ENCODE measurements at places on chromosomes 5 and 9.

DNA sequence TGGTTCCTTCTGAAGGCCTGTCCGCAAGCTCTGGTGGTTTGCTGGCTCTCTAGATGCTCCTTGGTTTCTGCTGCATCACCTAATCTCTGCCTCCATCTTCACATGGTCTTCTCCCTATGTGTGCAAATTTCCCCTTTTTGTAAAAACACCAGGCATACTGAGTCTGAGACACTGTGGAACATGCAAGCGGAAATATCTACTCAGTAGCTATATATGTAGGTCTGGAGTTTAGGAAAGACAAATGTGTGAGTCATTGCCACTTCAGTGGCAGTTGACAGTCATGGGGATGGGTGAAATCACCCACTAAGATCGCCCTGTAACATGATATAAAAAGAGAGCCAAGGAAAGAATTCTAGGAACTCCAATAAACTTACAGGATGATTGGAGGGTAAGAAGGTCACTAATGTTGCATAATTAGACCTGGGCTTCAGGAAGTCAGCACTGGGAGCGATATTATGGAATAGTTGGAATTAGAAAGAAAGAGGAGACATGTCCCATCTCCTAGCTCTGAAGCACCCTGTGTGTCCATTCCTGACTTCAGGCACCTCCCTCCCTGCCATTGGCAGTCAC lies 22.7 kb upstream of the UBLCP1 start:
- no peaks in the 10 kb centered on the region for H3K4me1 ChIP-seq
- H3K27ac ChIP-seq, result no peak overlapping the region
- no peaks in the 10 kb centered on the region for H3K27me3 ChIP-seq
- H3K4me3 ChIP-seq, result no peak overlapping the region

- H3K27ac ChIP-seq, result peak overlapping the region; percentile 19
- H3K4me1 ChIP-seq, result peaks cover 7% of the 10 kb centered on the region
- H3K4me3 ChIP-seq, result no peak overlapping the region
These were observed 47.1 kb upstream of the CTSL start for GRCh38 chr9:87678650-87679355.

DNA sequence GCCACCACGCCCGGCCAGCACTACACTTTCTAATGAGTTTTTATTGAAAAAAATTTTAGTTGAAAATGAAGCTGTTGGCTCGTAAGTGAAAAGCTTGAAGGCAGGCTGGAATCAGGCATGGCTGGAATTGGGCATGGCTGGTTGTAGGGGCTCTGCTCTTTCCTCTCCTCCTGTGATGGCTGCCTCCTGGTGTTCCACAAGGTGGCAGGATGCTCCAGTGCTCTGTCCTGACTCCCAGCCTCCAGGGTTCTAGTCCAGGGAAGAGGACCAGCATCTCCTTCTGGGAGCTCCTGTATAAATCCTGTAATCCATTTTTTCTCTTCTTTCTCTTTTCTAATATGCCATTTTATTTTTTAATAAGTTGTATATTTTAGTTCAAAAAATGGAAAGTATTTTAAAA lies 57.2 kb upstream of the DHFR start:
- no peaks in the 10 kb centered on the region for H3K27me3 ChIP-seq
- peak; percentile 72 for DNase-seq
- H3K4me3 ChIP-seq, result no peak overlapping the region

GRCh38 chr9:99962680-99963261 lies 56.3 kb downstream of the STX17 start:
- DNase-seq, result no peak
- H3K4me1 ChIP-seq, result no peaks in the 10 kb centered on the region
- H3K27ac ChIP-seq, result no peak overlapping the region
- H3K27me3 ChIP-seq, result no peaks in the 10 kb centered on the region
- H3K4me3 ChIP-seq, result no peak overlapping the region

DNA sequence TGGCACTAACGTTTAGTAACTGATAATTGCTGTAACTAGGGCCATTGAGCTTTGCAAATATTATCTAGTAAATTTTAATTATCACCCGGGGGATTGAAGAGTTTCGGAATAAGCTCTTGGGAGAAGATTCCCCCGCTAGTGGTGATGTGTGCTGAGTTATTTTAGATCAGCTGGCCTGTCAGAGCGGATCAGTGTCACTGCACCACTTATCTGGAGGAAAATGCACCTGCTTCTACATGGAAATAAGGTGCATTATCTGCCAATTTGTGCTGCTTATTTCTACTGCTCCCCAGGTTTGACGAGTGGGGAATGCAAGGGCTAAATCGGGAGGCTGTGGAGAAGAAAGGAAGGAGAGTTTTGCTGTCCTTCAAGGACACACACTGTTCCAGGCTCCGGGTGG lies 518.6 kb downstream of the TLE4 start:
- H3K4me1 ChIP-seq, result no peaks in the 10 kb centered on the region
- DNase-seq, result no peak
- peaks cover 3% of the 10 kb centered on the region for H3K27me3 ChIP-seq

DNA sequence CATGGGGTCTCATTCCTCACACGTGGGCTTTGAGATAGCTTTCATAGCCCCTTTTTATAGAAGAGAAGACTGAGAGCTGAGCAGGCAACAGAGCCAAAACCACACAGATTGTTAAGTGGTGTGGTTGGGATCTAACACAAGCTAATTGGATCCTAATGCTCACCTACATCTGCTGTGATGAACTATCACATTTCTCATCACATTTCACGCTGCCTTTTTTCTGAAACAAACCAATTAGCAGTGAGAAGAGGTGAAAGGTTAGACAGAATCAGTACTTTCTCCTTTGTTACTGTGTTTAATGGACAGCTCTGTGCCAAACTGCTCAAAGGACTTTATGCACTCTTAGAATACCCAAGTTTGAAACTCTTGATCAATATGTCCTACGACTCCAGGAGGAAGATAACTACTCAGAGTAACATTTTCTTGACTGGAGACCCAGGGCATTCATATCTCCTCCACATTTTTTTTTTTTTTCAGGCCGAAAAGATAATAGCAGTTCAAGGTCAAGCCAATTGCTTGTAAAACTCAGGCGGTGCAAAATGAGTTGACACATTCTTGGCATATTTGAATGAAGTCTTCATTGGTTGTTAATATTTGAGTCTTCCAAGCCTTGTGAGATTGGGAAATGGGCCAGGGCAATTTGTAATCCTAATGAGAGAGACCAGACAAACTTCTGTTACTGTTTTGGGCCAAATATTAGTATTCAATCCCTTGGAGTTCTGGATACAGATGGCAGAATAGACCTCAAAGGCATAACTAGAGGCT lies 138.4 kb downstream of the KCTD16 start:
- H3K27ac ChIP-seq, result no peak overlapping the region
- H3K4me1 ChIP-seq, result no peaks in the 10 kb centered on the region
- H3K36me3 ChIP-seq, result no peaks in the 10 kb centered on the region

- peaks cover 16% of the 10 kb centered on the region for H3K27me3 ChIP-seq
- no peaks in the 10 kb centered on the region for H3K36me3 ChIP-seq
- peak; percentile 18 for DNase-seq
These were observed 6.4 kb upstream of the MEF2C start for GRCh38 chr5:88889189-88890069.

- no peaks in the 10 kb centered on the region for H3K27me3 ChIP-seq
- no peaks in the 10 kb centered on the region for H3K4me1 ChIP-seq
- DNase-seq, result no peak
- no peak overlapping the region for H3K27ac ChIP-seq
- H3K36me3 ChIP-seq, result no peaks in the 10 kb centered on the region
These were observed 25.7 kb downstream of the DRD1 start for GRCh38 chr5:175418251-175418650.

GRCh38 chr9:686321-686813 lies 155.1 kb upstream of the DMRT1 start:
- H3K27me3 ChIP-seq, result no peaks in the 10 kb centered on the region
- H3K4me1 ChIP-seq, result peaks cover 11% of the 10 kb centered on the region
- H3K4me3 ChIP-seq, result no peak overlapping the region
- no peaks in the 10 kb centered on the region for H3K36me3 ChIP-seq

DNA sequence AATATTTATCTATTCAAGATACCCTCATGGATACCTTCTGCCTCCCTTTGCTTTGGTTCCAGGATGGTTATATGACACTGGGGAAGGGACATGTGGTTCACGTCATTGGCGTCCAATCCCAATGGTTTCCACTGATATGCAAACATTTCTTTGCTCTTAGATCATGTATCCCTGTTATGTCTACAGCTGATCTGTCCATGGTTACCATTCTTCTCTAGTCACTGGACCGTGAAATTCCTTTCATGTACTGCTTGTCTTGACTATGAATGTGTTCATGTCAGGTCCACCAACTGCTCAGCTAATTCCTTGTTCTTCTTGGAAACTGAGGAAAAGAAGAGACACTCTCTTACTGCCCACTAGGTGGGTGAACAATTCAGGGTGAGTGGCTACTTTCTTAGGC lies 391.1 kb upstream of the ZNF608 start:
- no peak for DNase-seq
- no peaks in the 10 kb centered on the region for H3K36me3 ChIP-seq
- H3K27ac ChIP-seq, result no peak overlapping the region
- no peak overlapping the region for H3K4me3 ChIP-seq

GRCh38 chr5:88877826-88878225 lies 5.2 kb downstream of the MEF2C start:
- no peaks in the 10 kb centered on the region for H3K27me3 ChIP-seq
- H3K36me3 ChIP-seq, result no peaks in the 10 kb centered on the region
- H3K4me1 ChIP-seq, result peaks cover 8% of the 10 kb centered on the region
- no peak overlapping the region for H3K27ac ChIP-seq
- no peak overlapping the region for H3K4me3 ChIP-seq

- H3K27ac ChIP-seq, result no peak overlapping the region
- no peak for DNase-seq
- no peaks in the 10 kb centered on the region for H3K36me3 ChIP-seq
- H3K4me3 ChIP-seq, result no peak overlapping the region
- H3K4me1 ChIP-seq, result no peaks in the 10 kb centered on the region
- H3K27me3 ChIP-seq, result no peaks in the 10 kb centered on the region
These were observed 32.2 kb upstream of the FSD1L start for GRCh38 chr9:105415662-105415980.

DNA sequence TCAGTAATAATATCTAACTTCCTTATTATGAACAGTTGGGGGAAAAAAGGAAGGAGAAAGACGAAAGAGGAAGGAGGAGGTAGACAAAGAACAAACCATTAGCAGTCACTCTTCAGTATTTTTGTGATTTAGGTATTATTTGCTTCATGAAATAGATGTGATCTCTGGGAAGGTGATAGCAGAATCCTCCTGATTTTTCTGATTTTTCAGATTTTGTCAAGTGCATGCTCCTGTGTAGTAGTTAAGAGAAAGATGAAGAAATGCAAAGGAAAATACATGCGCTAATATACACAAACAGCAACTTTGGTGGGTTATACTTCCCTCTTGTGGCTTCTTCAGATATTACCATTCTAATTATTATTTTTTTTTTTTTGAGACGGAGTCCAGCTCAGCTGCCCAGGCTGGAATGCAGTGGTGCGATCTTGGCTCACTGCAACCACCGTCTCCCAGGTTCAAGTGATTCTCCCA lies 31.6 kb downstream of the LMNB1 start:
- H3K27ac ChIP-seq, result no peak overlapping the region
- peaks cover 86% of the 10 kb centered on the region for H3K36me3 ChIP-seq
- peak; percentile 60 for DNase-seq

DNA sequence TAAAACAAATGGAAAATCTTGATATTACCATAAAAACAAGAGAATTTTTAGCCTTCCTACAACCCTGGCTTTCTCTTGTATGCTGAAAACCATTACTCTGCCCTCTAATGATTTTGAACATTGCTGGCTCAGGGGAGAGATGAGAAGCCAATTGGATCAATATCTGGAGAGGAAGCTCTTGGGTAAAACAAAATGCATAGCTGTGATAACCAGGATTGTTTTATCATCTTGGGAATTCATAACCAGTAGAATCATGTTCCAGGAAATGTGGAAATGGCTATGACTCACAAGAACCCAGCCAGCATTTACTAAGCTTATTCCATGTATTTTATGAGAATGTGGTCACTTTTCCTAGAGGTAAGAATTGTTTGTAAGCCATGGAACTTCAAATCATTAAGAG lies 51.1 kb upstream of the CTNND2 start:
- H3K4me3 ChIP-seq, result no peak overlapping the region
- no peaks in the 10 kb centered on the region for H3K36me3 ChIP-seq
- no peak for DNase-seq
- no peaks in the 10 kb centered on the region for H3K4me1 ChIP-seq

DNA sequence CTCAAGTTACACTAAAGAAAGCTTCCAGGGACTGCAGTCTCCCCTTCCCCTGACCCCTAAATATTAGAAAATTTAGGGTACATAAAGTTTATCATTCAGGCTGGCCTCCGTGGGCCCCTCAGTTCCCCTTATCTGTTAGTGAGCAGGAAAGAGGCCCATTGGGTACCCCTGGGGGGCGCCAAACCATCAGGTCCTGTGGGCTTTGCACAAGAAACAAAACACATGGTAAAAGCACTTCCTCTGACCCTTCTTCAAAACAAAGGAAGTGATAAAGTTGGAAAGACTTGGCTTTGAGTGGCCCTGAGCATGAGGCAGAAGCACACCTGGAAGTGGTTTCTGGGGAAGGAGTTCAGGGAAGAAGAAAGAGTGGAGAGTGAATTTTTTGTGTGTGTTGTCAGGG lies 213.0 kb downstream of the SMARCA2 start:
- no peak overlapping the region for H3K4me3 ChIP-seq
- H3K4me1 ChIP-seq, result no peaks in the 10 kb centered on the region
- H3K27me3 ChIP-seq, result no peaks in the 10 kb centered on the region
- H3K27ac ChIP-seq, result no peak overlapping the region

DNA sequence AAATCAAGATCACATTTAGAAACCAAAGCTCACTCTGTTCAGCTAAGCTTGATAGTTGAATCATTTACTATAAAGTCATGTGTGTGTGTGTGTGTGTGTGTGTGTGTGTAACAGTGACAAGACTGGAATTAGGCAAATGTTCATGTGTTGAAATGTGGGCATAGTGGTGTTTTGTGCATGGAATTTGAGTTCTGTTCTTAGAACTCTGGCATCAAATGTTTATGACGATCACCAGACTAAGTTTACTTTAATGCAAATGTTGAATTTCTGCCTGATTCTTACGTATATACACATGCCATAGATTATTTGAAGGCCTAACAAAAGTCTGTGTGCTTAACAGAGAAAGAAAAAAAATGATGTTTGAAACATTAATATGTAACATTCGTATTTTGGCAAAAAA lies 72.8 kb upstream of the COL5A1 start:
- DNase-seq, result no peak
- H3K4me1 ChIP-seq, result peaks cover 9% of the 10 kb centered on the region
- no peaks in the 10 kb centered on the region for H3K36me3 ChIP-seq
- H3K4me3 ChIP-seq, result no peak overlapping the region
- no peaks in the 10 kb centered on the region for H3K27me3 ChIP-seq

- no peaks in the 10 kb centered on the region for H3K27me3 ChIP-seq
- H3K4me3 ChIP-seq, result no peak overlapping the region
- H3K4me1 ChIP-seq, result no peaks in the 10 kb centered on the region
- H3K36me3 ChIP-seq, result no peaks in the 10 kb centered on the region
- H3K27ac ChIP-seq, result no peak overlapping the region
These were observed 780.8 kb upstream of the ARRDC3 start for GRCh38 chr5:92163906-92164305.

DNA sequence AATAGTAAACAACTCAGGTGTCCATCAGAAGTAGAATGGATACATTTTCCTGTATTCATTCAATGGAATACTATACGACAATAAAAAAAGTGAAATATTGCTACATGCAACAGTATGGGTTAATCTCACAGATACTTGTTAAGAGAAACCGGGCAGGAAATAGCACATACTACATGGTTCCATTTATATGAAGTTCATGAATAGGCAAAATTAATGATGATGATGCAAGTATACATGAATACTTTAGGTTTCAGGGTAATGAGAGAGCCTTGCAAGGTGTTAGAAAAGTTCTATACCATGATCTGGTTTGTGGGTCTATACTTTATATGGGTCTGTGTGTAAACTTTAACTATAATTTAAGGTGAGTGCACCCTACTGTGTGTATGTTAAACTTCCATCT lies 390.4 kb downstream of the ADGRV1 start:
- no peaks in the 10 kb centered on the region for H3K27me3 ChIP-seq
- no peak overlapping the region for H3K27ac ChIP-seq
- H3K4me3 ChIP-seq, result no peak overlapping the region
- no peaks in the 10 kb centered on the region for H3K4me1 ChIP-seq
- no peaks in the 10 kb centered on the region for H3K36me3 ChIP-seq

Data from A673 (cell line).